ENCODE measurements at places on chromosomes 2 and 18.

GRCh38 chr2:26034637-26034992 lies 731 bp downstream of the RAB10 start:
- no peak for DNase-seq

DNA sequence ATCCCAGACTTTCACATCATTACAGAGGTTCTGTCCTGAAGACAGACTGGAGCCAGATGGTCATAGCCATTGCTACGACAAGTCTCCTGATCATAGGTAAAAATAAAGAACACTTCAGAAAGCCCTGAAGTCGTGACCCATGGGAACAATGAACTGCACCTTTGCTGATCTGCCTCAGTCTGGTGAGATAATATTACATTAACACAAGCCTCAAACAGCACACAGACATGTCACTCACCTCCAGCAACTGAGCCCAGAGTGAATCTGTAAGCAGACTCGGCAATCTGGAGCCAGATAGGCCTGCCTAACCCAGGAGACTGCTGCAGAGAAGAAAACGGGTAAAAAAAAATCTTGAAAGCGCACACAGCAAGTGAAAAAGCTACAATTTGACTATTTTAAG lies 79.2 kb downstream of the SLC25A12 start:
- no peak for DNase-seq

DNA sequence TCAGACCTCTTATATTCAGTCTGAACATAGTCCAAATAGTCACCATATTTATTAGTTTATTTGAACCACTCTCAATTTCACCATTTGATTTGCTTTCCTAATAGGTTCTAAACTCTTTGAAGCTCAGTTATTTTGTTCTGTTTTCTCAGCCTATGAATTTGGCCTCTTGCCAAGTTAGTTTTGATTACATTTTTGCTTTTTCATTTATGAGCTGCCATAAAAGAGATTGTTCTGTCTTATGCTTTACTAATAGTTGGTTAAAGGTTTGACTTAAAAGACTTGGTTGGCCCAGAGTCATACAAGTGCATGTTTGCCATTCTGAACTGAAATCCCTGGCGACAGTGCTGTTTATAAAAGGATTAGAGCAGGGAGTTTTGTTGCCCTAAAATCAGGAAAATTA lies 85.9 kb upstream of the RANBP2 start:
- no peak for DNase-seq

DNA sequence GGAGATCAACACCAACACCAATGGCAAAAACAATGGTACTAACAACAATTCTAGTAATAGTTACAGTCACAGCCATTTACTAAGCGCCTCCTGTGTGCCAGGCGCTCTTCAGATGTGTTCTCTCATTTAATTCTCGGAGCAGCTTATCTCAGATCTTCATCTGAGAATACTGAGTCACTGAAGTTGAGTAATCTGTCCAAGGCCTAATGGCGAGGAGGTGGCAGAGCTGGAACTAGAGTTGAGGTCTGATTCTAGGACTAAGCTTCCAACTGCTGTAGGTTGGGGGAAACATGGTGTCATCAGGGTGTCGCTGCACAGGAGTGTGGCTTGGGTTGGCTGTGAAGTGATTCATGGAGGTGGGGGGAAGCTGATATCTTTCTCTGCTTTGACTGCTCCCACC lies 156.1 kb downstream of the DYSF start:
- DNase-seq = no peak

DNA sequence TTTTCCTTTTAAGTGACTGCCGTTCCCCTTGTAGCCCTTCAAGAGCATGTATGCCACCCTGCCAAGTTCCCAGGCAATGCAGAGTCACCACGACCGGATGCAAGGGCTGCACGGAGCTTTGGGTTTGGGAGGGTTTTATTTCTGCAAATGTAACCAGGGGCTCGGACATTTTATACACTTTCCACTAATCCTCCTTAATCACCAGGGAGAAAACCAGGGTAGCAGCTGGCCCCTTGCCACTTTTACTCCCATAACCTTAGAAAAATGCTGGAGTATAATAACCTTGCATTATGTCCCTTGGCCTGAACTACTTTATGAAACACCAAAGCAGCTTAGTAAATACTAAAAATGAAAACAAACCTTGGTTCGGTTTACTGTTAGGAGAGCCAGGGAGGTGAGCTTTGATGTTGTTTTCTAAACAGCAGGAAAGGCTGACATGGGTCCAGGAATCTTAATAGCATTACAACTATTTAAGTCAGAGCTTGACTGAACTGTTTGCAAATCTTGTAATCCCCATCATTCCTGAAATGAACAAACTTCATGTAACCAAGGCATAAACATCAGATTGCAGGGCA lies 152.8 kb upstream of the RIOK3 start:
- DNase-seq = no peak

- DNase-seq = no peak
These were observed 88.1 kb downstream of the PLEKHM3 start for GRCh38 chr2:207937253-207937652.

- no peak for DNase-seq
These were observed 153.7 kb upstream of the VRK2 start for GRCh38 chr2:57892920-57893319.

DNA sequence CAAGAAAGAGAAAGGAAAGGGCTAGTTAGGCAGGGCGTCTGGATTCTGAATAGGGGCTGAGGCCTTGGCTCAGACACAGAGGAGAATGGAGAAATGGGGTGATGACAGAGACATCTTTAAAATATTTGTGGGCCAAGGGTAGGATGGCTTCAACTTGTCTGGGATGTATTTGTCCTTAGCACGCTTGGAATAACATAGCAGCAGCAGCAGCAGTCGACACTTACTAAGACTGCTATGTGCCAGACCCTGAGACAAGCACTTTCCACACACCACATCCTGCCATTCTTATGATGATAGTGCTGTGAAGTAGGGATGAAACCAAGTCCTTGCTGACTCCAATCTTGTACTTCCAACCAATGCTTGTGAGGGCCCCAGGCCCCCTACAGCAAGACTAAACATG lies 2.6 kb downstream of the IL1RL1 start:
- DNase-seq = no peak

GRCh38 chr2:73640946-73641766 lies 1.1 kb downstream of the NAT8 start:
- no peak for DNase-seq

- no peak for DNase-seq
These were observed 51.5 kb upstream of the MGAT5 start for GRCh38 chr2:134202371-134202770.

GRCh38 chr18:41828137-41828536 lies 126.9 kb upstream of the PIK3C3 start:
- DNase-seq = no peak

DNA sequence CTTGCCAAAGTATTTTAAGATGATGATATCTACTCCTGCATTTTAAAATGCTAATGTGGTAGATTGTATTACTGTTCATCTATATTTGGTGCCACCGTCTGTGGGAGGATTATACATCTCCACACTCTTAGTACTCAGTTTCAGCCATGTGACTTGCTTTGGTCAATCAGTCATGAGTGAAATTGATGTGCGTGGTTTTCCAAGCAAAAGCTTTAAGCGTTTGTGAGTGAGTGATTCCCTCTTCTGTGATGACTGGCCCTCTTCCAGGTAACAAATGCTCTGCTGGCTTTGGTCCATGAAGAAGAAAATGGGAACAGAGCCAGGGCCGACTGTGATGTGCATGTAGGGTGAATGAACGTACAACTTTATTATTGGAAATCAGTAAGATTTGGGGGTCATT lies 330.4 kb downstream of the LPIN1 start:
- DNase-seq = no peak

- no peak for DNase-seq
These were observed 240.9 kb downstream of the RNF152 start for GRCh38 chr18:61651880-61652268.

GRCh38 chr2:154762638-154763037 lies 64.1 kb downstream of the KCNJ3 start:
- DNase-seq = no peak

DNA sequence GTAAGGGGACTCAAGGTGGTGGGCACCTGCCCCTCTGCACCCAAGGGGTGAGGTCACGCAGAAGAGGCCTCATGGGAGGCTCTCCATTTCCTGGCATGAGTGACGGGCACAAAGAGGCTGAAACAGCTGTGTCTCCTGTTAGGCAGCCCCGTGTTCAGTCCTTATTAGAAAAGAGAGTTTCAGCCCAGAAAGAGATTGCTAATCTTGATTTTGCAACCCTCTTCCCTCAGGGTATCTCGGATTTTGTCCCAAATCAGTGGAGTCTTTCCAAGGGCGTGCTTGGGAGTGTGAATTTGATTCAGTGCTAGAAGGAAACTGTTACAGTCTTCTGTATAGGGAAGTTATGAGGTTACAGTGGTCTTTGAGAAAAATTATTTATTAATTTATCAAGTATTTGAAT lies 10.4 kb downstream of the TNFRSF11A start:
- no peak for DNase-seq

- no peak for DNase-seq
These were observed 212.6 kb downstream of the INSIG2 start for GRCh38 chr2:118300832-118301231.

GRCh38 chr2:144996225-144996795 lies 476.4 kb upstream of the ZEB2 start:
- DNase-seq = no peak

GRCh38 chr2:52794581-52794980 lies 973.0 kb upstream of the CHAC2 start:
- DNase-seq = no peak

GRCh38 chr2:104177179-104177578 lies 676.7 kb upstream of the POU3F3 start:
- no peak for DNase-seq

DNA sequence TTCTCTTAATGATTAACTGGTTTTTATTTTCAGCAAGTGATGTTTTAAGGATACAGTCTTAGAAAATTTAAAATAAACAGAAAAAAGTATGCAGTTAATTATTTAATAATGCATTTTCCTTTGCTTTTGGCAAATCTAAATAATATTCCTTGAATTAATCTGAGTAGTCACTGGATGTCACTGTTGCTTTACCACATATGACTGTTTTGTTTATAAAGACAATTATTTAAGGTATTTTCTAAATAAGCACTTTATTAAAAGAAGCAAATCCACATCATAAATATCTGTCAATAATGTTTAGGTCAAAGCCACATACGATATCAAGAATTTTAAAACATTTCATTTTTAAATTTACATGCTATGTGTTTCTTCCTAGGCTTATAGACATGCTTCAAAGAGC lies 40.6 kb upstream of the TFPI start:
- no peak for DNase-seq

DNA sequence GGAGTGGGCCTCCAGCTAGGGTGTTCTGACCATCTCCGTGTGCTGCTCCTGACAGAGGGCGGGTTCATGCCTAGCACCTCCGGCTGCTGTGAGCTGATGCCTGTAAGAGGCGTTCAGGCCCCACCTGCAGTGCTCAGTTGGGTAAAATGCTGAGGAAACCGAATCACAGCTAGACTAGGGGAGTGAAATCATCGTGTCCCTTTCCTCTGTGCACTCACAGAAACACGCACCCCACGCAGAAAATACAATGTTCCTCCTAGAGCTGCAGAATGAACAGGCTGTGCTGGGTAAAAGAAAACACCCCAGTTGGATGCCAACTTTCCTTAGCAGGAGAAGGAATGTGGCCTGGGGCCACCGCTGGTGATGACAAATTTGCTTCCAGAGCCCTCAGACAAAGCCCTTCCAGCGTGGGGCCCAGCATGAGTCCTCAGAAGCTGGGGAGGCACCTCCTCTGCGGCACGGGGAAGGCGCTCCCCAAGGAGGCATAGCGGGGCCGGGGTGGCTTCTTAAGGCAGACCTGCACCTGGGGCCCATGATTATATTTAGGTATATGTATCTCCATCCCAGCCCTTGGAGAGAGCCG lies 16.3 kb upstream of the ARHGEF4 start:
- no peak for DNase-seq

GRCh38 chr2:128734521-128735295 lies 416.0 kb upstream of the HS6ST1 start:
- no peak for DNase-seq

DNA sequence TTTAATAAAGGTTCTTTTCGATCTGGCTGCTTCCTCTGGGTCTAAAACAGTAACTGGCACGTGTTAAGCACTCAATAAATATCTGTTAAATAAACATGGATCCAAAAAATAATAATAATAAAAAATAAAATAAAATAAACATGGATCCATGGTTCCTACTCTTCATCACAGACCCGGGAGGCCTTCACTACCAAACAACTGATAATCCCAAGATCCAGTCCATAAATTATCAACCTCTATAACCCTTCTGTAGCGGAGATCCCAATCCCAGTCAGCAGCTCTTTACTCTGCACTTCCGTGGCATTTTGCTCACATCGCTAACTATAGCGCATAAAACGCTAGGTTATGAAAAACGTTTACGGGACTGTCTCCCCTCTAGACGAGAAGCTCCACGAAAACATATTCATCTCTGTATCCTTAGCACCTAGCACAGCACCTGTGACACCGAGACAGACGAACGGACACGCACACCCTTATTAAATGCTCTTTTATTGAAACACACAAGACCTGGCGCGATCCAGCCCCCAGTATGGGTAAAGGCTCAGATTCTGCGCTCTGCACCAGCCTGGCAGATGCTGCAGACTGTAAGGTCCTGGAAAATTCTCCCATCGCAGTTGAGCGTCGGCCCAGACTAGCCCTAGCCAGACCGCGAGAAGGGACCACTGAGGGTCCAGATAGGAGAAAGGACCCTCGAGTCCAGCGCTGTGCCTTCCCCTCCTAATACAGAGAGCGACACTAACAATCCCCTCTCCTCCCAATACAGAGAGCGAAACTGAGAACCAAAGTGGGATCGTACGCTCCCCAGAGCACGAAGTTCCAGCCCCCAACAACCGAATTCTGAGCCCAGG lies 770 bp downstream of the NBAS start:
- DNase-seq = no peak

DNA sequence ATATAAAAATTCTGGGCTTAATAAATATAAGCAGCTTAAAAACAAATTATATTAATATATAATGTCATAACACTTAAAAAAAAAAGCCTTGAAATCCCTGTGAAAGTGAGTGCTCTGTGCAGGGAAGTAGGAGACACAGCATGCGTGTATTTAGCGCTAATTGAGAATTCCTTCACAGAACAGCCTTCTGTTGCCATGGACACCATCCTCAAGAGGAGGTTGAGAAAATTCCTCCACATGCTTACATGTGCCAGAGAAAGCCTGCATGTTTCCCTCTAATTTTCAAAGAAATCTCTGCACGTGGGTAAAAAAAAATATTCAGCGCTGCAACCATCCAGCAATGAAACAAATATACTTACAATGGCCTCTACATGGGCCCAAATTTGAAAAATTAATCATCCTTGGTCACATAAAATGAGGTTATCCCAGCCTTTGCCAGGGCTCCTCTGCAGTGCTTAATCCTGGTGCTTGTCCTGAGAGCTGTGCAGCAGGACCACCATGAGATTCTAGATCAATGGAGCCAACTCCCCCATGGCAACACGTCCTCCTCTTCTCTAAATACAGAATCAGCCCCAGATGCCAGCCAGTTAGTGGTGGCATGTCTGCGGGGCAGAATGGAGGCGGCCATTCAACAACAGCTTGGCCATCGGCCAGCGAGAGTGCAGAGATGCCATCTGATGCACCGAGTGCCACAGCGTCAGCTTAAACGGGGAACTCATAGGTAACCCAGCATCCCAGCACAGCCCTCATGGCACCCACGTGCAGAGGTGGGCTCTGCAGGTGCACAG lies 228.0 kb downstream of the MYT1L start:
- DNase-seq = no peak
